Left ventricle myocardium inferior (tissue), 1 donor: ENCODE measurements at places on chromosomes 7 and 10. TPM values are rescaled to one million over a fixed set of nuclear protein-coding genes. Genes with fewer than 3 reads are reported as not detected.

NCF1 gene
- 3.5 TPM for total RNA-seq

POLD2 gene
- 78.0 TPM for total RNA-seq

JAZF1 gene
- 29.4 TPM for total RNA-seq

ANKRD22 gene
- not detected for total RNA-seq

BTRC gene
- total RNA-seq = 34.8 TPM
